ENCODE measurements at places on chromosomes 3 and 15. TPM values are rescaled to one million over a fixed set of nuclear protein-coding genes. Genes with fewer than 3 reads are reported as not detected.

The ADGRG7 gene
- total RNA-seq = 0.13 TPM

The ACTL6A gene
- 14.4 TPM for total RNA-seq

The MYZAP gene
- 658 TPM for total RNA-seq

The MORC1 gene
- not detected for total RNA-seq

The UNC13C gene
- 0.32 TPM for total RNA-seq

The SOX14 gene
- total RNA-seq = not detected

The MEX3B gene
- total RNA-seq = 2.6 TPM

The TTBK2 gene
- total RNA-seq = 28.0 TPM

The ATP8B4 gene
- total RNA-seq = 3.1 TPM

The TMEM207 gene
- not detected for total RNA-seq

The SCN11A gene
- 0.05 TPM for total RNA-seq

The MESD gene
- total RNA-seq = 12.5 TPM

The IRAK2 gene
- total RNA-seq = 1.9 TPM

The ST8SIA2 gene
- total RNA-seq = 10.1 TPM

The FOXL2 gene
- total RNA-seq = 0.11 TPM

The KCNH8 gene
- total RNA-seq = 0.08 TPM

The SLC25A36 gene
- total RNA-seq = 66.0 TPM

The CTDSPL gene
- total RNA-seq = 36.4 TPM

The CYP8B1 gene
- not detected for total RNA-seq

The ARHGEF26 gene
- total RNA-seq = 2.9 TPM

The CHRNA3 gene
- total RNA-seq = 0.65 TPM

The FEZF2 gene
- not detected for total RNA-seq

The HYAL2 gene
- total RNA-seq = 42.0 TPM

The GOLGA8T gene
- 1.6 TPM for total RNA-seq

The LMCD1 gene
- 57.6 TPM for total RNA-seq

The KPNA4 gene
- 144 TPM for total RNA-seq

The ADAMTSL3 gene
- 9.8 TPM for total RNA-seq

The SLC12A8 gene
- 0.51 TPM for total RNA-seq

The C2CD4A gene
- 0.05 TPM for total RNA-seq

The DUOX1 gene
- total RNA-seq = 0.59 TPM

The CDC25A gene
- total RNA-seq = 0.32 TPM

The PP2D1 gene
- total RNA-seq = not detected

The BNIP2 gene
- total RNA-seq = 87.4 TPM

The MYO1E gene
- total RNA-seq = 41.0 TPM

The HIGD1A gene
- 266 TPM for total RNA-seq

The MYO5A gene
- total RNA-seq = 11.4 TPM

The SLITRK3 gene
- total RNA-seq = not detected

The WDR93 gene
- total RNA-seq = not detected

The GUCA1C gene
- total RNA-seq = 0.81 TPM

The MELTF gene
- 10.8 TPM for total RNA-seq

The CFAP91 gene
- 0.57 TPM for total RNA-seq

The MESP2 gene
- total RNA-seq = 0.19 TPM

The IL20RB gene
- 0.70 TPM for total RNA-seq

The OCA2 gene
- not detected for total RNA-seq

The PTX3 gene
- 2.2 TPM for total RNA-seq

The GCNT3 gene
- not detected for total RNA-seq

The SEMA7A gene
- total RNA-seq = 1.5 TPM
